ENCODE measurements at places on chromosomes 6 and 20. TPM values are rescaled to one million over a fixed set of nuclear protein-coding genes. Genes with fewer than 3 reads are reported as not detected.

DNA sequence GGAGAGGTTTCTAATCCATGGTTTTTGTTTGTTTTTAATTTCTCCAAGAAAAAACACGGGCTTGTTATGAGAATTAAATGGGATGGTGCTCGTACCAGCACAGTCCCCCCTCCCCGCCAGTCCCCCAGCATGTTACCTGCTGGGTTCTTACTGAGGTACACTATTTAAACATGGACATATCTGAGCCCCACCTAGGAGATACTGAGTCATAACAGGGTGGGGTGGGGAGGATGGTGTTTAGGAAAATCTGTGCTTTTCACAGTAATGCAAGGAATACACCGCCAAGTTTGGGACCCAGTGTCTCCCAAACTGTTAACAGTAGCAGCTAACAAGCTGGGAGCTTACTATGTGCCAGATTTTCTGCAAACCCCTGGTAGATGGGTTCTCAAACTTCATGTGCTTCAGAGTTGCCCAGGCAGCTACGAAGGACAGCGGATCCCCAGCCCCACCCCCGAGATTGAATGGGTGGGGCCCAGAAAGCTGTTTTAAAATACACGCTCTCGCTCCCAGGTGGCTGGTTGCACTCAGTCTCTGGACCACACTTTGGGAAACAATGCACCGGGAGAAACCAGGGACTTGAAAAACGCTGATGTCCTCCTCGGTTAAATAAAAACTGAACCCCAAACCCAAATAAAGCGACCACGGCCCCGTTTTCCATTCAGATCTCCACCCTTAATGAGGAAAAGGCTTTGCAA lies 995 bp downstream of the ZFP64 start:
- peak; percentile 61 for DNase-seq

DNA sequence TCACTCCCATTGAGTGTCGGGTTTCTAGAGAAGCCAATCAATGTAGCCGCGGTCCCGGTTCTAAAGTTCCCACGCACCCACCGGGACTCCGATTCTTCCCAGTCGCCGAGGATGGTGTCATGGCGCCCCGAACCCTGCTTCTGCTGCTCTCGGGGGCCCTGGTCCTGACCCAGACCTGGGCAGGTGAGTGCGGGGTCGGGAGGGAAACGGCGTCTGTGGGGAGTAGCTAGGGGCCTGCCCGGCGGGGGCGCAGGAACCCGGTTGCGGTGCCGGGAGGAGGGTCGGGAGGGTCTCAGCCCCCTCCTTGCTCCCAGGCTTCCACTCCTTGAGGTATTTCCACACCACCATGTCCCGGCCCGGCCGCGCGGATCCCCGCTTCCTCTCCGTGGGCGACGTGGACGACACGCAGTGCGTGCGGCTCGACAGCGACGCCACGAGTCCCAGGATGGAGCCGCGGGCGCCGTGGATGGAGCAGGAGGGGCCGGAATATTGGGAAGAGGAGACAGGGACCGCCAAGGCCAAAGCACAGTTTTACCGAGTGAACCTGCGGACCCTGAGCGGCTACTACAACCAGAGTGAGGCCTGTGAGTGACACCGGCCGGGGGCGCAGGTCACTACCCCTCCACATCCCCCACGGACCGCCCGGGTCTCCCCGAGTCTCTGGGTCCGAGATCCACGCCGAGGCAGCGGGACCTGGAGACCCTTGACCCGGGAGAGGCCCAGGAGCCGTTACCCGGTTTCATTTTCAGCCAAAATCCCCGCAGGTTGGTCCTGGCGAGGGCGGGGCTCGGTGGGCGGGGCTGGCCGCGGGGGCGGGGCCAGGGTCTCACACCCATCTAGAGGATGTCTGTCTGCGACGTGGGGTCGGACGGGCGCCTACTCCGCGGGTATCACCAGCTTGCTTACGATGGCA lies 35.2 kb upstream of the HLA-G start:
- DNase-seq: peak; percentile 82

DNA sequence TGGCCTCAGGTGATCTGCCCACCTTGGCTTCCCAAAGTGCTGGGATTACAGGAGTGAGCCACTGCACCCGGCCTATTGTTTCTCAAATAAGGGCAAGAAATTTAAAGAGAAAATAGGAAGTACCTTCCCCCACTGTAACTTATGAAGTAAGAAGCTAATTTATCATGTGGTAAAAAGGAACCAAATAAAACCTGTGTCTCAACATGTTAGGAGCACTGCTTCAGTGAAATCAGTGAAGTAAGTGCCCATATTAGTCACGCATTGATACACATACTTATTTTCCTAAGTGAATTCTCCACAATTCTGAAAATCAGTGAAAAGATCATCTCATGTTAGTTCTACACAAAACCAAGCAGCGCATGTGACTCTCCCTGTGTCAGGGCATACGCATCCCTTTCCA lies 14.2 kb upstream of the LPA start:
- DNase-seq: no peak

DNA sequence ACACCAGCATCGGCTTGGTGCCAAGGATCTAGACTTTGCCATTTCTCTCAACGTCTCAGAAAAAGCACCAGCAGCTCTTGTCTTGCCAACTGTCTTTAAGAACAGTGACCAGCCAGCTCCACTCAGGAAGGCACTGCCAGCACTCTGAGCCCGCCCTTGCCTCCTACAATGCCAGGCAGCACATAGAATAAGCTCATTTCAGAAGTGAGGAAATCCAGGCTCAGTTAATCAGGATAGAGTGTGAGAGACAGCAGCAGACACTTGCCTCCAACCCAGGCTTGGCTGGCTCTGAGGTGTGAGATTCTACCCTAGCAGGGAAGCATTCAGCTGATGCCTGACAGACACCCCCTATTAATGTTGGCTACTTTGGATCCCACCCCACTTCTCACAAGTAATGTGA lies 4.3 kb upstream of the SYNDIG1 start:
- DNase-seq: no peak

DNA sequence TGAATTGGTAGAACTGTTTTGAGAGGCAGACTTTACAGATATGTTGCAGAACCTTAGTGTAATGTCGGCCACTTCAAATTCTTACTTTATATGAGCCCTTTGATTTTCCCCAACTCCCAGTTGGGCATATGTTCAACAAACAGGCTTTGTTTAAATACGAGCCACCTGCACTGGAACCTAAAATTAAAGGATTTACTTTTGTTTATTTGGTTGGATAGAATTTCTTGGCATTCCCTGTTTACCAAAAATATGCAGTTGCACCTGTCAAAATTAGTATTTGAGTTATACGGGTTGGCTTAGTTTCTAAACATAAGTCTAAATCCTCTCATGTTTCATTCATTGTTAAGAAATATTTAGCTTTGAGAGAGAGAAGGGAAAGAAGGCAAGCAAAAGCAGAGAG lies 2.4 kb upstream of the GLYATL3 start:
- no peak for DNase-seq

TPMT gene
- total RNA-seq: 9.5 TPM

GMPR gene
- 11.8 TPM for total RNA-seq

DNA sequence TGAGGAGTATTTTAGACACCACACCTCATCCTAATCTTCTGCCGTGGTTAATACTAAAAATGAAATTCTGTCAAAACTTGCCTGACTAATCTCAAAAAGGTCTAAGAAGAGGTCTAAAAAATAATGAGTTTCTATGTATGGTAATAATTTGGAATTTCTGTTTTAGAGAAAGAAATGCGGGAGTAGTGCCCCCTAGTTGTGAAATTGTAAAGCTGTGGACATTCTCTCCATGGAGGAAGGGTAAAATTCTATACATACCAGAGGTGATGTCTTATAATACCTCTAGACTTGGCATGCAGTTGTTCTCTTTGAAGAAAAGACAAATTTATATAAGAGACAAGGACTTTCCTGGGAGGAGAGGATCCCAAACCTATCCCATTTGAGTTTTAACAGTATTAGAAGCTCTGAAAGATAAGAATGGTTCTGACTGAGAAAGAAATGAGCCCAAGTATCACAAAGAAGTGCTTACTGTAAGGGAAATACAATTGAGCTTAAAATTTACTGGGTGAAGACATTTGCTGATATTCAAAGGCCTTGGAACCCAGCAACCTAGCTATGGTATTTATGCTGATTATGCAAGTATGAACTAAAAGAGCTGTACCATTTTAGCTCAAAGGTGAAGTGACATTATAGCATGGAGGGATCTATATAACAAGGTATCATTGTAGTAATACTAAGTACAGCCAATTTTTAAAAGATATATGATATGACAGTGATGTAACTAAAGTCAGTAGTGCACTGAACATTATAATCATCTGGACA lies 5.1 kb upstream of the EPHA7 start:
- DNase-seq: no peak

DNA sequence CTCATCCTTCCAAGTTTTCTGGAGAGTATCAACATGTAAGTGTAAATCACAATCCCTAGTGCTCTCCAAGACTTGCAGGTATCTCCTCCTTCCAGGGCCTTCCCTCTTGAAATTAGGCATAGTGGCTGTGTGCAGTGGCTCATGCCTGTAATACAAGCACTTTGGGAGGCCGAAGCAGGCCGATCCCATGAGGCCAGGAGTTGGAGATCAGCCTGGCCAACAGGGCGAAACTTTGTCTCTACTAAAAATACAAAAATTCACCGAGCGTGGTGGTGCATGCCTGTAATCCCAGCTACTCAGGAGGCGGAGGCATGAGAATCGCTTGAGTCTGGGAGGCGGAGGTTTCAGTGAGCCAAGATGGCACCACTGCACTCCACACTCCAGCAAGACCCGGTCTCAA lies 9.4 kb upstream of the ANGPT4 start:
- no peak for DNase-seq

GRCh38 chr6:139903411-139904157 lies 529.1 kb upstream of the CITED2 start:
- DNase-seq: no peak

- no peak for DNase-seq
These were observed 250.4 kb downstream of the C6orf118 start for GRCh38 chr6:165059032-165059431.

WFDC5 gene
- not detected for total RNA-seq

- DNase-seq: no peak
These were observed 637.6 kb upstream of the CHD6 start for GRCh38 chr20:42255821-42256220.

DNA sequence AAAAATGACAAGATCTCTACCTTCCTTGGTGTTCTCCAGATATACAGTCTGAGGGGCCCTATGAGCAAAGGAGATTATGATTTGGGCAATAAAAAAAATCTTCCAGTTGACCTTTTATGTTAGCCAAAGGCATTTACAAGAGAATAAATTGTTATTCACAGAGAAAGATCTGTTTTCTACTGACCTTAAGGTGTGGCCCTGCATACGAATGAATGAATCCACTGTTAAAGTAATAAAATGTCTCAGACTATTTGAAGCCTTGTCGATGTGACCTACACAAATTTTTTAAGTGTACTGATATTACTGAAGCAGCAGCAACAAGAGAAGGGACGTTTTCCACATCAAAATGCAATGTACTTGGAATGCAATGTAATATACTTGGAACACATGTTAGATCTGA lies 95.9 kb upstream of the SSTR4 start:
- no peak for DNase-seq

DNA sequence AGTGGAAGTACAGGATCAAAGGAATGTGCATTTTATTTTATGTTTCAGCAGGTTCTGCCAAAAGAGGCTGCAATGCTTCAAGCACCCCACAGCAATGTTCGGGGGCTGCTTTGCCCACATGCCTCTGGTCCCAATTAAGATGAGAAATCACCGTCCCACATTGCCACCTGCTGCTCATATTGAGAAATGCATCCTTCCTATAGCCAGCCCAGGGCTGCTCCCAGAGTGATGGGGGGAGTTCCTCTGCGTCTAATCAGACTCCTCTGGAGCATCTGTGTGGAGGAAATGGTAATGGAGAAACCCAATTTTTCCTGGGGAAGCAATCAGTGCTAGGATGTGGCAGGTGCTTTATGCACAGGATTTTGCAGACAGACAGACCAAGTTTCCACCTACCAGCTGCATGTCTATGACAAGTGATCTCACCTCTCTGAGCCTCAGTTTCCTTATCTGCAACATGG lies 33.7 kb downstream of the PTGIS start:
- peak; percentile 84 for DNase-seq

- DNase-seq: no peak
These were observed 32.5 kb upstream of the DLGAP4 start for GRCh38 chr20:36273414-36274180.

DNA sequence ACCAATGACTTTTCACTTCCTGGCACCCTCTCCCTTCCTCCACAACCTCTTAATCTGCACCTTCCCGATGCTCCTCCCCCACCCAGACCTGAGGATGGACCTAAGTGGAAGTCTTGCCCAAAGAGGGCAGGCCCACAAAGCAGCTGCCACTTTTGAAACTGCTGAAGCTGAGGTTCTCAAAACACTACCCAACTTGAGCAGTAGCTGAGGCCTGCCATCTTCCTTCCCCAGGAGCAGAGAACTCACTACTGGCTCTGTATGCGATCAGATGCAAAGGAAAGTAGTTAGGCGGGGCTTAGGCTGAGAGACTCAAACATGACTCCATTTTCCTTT lies 1.5 kb downstream of the HM13 start:
- peak; percentile 64 for DNase-seq

GRCh38 chr6:2266841-2267240 lies 21.4 kb upstream of the GMDS start:
- no peak for DNase-seq

DNA sequence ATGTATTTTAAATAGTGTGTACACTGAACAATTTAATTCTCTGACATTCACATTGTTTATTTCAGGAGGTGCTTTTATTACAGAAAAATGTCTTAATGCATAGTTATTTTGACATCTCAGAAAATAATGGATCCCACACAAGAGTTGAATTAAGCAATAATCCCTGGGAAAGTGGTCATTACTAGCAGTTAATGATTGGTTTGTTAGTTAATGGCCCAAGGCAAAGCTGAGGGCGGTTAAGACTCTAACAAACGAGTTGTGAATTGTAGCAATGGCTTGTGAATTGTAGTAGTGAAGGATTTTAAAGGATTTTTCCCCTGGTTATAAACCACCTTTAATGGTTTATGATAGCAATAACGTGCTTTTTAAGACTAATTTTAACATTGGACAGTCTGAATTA lies 1316.0 kb upstream of the GJE1 start:
- DNase-seq: no peak

DNA sequence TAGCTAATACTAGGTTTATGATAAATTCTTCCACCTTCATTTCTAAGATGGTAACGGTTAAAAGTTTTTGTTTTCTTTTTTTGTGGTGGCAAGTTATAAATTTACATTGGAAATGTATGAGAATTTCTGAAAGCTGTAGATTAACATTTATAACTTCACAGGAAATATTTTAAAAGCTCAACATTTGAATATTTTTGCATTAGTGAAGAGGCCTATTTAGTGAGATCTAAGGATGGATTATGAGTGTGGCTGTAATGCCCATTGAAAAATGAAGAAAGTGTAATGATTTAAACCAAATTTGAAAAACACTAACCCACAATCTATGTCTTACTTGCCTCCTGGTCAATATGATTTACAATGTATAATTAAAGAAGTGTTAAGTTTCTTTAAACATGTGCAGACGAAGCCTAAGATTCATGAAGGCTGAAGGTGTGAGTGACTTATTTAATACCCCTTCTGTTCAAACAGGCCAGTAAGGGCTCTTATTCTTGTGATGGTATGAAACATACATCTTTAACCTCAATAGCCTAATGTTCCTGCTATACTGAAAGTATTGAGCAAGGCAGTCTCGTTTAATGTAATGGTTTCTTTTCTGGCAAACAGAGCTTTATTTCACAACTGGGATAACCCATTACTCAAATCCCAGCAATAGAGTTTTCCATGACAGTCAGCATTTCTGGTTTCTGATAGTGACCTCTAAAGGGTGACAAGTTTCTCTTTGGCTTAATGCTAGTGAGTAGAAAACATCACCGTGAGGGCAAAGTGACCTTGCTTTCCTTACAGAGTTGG lies 13.2 kb downstream of the HDGFL1 start:
- DNase-seq: no peak

SLCO4A1 gene
- total RNA-seq: 79.2 TPM

Data from activated CD8-positive, alpha-beta memory T cell treated with anti-CD3 and anti-CD28 coated beads, Interleukin-2, amount 10 ng/mL, durations not matched to agents 7 days and 5 days (primary cell).